ENCODE measurements at places on chromosomes 2 and 18. TPM values are rescaled to one million over a fixed set of nuclear protein-coding genes. Genes with fewer than 3 reads are reported as not detected.

DNA sequence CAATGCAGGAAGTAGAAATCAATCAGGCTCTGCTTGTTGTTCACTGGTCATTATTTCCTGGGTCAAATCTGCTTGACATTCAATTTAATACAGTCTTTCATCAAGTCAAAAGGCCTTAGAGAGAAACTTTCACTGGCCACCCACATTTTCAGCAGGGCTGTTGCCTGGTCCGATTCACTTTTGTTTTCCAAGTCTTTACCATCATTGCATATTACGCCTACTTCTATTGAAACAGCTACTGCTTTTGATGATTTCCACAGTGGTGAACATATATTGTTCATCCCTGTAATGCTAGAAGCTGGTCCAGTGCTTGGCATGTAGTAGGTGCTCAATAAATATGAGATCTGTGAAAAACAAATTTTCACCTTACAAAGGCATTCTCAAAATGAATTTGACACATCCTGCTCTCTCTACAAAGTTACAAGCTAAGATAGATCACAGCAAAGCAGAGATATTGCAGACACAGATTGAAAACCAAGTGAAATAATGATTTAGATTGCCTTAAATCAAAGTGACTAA is 600.1 kb downstream of the ARHGAP15 start:
- DNase-seq = no peak
- no peak overlapping the region for H3K4me3 ChIP-seq
- H3K27me3 ChIP-seq = no peaks in the 10 kb centered on the region
- H3K27ac ChIP-seq = no peak overlapping the region
- no peaks in the 10 kb centered on the region for H3K4me1 ChIP-seq
- H3K36me3 ChIP-seq = no peaks in the 10 kb centered on the region

- H3K4me1 ChIP-seq = peaks cover 27% of the 10 kb centered on the region
- H3K36me3 ChIP-seq = no peaks in the 10 kb centered on the region
- no peaks in the 10 kb centered on the region for H3K27me3 ChIP-seq
Measured at GRCh38 chr18:74288730-74289129, 3.0 kb downstream of the CYB5A start.

The CFAP65 gene
- not detected for total RNA-seq

The CRACDL gene
- total RNA-seq = 17.0 TPM

DNA sequence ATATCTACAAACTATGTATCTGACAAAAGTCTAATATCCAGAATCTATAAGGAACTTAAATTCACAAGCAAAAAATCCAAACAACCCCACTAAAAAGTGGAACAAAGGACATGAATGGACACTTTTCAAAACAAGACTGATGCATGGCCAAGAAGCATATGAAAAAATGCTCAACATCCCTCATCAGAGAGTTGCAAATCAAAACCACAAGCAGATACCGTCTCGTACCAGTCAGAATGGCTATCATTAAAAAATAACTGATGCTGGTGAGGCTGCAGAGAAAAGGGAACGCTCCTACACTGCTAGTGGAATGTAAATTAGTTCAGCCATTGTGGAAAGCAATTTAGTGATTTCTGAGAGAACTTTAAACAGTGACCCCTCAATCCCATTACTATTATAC is 56.5 kb downstream of the CCBE1 start:
- no peak for DNase-seq
- H3K27me3 ChIP-seq = peaks cover 5% of the 10 kb centered on the region
- H3K4me1 ChIP-seq = no peaks in the 10 kb centered on the region
- H3K36me3 ChIP-seq = no peaks in the 10 kb centered on the region

- no peak overlapping the region for H3K27ac ChIP-seq
- no peaks in the 10 kb centered on the region for H3K4me1 ChIP-seq
- no peak overlapping the region for H3K4me3 ChIP-seq
- peak; percentile 84 for DNase-seq
- peaks cover 26% of the 10 kb centered on the region for H3K27me3 ChIP-seq
- no peaks in the 10 kb centered on the region for H3K36me3 ChIP-seq
Measured at GRCh38 chr2:241866790-241867645, 2.5 kb upstream of the RTP5 start.

DNA sequence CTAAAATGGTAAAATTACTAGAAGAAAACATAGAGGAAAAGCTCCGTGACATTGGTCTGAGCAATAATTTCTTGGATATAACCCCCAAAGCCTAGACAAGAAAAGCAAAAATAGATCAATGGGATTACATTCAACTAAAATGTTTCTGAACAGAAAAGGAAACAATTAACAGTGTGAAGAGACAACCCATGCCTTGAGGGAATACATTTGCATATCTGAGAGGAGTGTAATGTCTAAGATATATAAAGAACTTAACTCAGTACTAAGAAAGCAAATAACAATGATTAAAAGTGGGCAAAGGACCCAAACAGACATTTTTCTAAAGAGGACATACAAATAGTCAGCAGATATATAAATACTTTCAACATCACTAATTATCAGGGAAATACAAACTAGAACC is 206.2 kb downstream of the VAPA start:
- H3K27ac ChIP-seq = no peak overlapping the region
- DNase-seq = no peak
- no peaks in the 10 kb centered on the region for H3K27me3 ChIP-seq
- H3K4me1 ChIP-seq = peaks cover 42% of the 10 kb centered on the region
- no peaks in the 10 kb centered on the region for H3K36me3 ChIP-seq

The DNAH7 gene
- 0.20 TPM for total RNA-seq

DNA sequence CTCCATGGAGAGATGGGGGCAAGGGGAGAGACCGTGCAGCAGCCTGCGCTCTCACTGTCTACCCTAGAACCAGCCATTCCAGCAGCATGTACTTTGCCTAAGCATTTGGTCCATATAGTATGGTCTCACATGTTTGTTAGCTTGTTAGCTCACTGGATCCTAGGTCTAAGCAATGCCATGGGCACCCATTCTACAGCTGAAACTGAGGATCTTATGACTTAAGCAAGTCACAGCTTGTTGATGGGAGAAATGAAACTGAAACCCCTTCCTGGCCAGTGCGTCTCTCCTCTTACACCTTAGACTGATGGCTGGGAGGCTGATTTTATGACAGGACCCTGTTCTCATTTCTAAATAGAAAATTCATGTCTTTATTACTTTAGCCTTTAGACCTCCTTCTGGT is 90.1 kb downstream of the EPAS1 start:
- DNase-seq = no peak
- no peak overlapping the region for H3K27ac ChIP-seq
- peaks cover 29% of the 10 kb centered on the region for H3K36me3 ChIP-seq
- H3K27me3 ChIP-seq = no peaks in the 10 kb centered on the region

The LRRC30 gene
- total RNA-seq = not detected

The DCTN1 gene
- total RNA-seq = 161 TPM

DNA sequence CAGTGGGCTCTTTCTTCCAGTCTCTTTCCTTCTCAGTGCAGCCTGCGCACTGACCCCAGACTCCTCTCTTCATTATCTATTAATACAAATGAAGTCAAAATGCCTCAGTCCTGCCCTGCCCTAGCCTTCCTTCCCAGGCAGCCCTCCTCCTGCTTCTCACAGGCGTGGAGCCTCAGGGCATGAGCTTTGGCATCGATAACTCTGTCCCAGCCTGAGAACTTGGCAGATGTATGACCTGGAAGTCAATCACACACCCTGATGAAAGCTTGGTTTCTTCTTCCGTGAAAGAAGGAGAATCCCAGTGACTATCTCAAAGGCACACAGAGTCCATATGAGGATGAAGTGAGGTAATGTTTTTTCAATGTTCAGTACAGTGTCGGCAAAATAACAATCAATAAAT is 600.7 kb upstream of the ID2 start:
- no peak overlapping the region for H3K27ac ChIP-seq
- no peaks in the 10 kb centered on the region for H3K36me3 ChIP-seq
- no peaks in the 10 kb centered on the region for H3K27me3 ChIP-seq
- H3K4me3 ChIP-seq = no peak overlapping the region
- H3K4me1 ChIP-seq = peaks cover 3% of the 10 kb centered on the region
